ENCODE measurements at places on chromosomes 4 and X.

DNA sequence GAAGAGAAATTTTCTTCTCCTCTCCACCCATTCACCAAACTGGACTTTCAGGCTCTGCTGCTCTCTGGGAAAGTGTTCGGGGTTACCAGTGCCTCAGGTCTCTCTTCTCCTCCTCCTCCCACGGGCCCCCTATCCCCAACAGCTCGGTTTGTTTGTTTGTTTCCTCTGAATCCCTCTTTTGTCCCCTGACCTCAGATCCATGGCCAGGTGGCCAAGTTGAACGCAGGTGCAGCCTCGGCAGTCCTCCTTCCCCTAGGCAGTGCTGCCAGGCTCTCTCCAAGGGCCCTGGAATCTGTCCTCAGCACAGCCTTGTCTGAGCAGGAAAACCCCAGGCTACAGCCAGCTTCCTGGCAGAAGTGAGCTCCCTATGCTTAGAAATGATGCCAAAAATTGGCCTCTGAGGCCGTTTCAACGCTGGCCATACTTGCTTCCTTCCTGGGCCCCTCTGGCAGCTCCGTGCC, 60.0 kb downstream of the FHDC1 start:
- DNase-seq, result no peak

DNA sequence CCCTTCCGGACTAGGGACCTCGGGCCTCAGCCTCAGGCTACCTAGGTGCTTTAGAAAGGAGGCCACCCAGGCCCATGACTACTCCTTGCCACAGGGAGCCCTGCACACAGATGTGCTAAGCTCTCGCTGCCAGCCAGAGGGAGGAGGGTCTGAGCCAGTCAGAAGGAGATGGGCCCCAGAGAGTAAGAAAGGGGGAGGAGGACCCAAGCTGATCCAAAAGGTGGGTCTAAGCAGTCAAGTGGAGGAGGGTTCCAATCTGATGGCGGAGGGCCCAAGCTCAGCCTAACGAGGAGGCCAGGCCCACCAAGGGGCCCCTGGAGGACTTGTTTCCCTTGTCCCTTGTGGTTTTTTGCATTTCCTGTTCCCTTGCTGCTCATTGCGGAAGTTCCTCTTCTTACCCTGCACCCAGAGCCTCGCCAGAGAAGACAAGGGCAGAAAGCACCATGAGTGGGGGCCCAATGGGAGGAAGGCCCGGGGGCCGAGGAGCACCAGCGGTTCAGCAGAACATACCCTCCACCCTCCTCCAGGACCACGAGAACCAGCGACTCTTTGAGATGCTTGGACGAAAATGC, at the start of gene WAS:
Gene WAS, plus strand, starts transcription at position 389 of the 572 bp plus-strand sequence. Its CDS starts 55 bp downstream, at position 444.
- DNase-seq, result no peak

GRCh38 chrX:27445438-27445837, 17.7 kb downstream of the PPP4R3C start:
- no peak for DNase-seq

DNA sequence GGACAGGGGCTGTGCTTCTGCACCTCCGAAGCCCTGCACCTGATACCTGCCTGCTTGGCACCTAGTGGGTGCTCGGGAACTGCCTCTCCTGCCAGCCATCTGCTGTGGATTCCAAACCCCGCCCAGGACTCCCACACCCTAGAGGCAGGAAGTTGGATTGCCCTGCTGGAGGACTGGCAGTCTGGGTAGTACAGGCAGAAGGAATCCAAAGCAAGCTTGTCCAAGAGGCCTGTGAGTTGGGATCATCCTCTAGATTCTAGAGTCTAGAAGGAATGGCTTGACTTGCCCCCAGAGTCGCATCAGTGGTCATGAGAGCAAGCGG, 64.6 kb upstream of the MTM1 start:
- no peak for DNase-seq

DNA sequence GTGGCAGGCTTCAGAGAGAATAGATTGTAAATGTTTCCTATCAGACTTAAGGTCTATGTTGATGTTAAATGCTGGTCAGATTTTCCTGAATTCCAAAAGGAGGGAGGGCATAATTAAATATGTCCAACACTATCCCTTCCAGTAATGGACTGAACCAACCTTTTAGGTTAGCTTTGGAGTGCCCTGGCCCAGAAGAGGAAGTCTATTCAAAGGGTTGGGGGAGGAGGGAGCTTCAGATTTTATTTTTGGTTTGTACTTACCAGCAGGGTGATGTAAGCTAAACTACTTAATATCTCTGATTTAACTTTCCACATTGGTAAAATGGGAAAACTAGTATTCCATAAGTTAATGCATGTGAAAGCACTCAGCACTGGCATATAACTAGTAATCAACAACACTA, 91.1 kb downstream of the RBM46 start:
- DNase-seq, result no peak

Data from sciatic nerve (tissue), 2 donors.